Brain (organoid and tissue), 16 donors: ENCODE measurements at places on chromosomes 5 and 9.

GRCh38 chr5:52786391-52786790, 1.3 kb upstream of the ITGA1 start:
- DNase-seq: no peak

DNA sequence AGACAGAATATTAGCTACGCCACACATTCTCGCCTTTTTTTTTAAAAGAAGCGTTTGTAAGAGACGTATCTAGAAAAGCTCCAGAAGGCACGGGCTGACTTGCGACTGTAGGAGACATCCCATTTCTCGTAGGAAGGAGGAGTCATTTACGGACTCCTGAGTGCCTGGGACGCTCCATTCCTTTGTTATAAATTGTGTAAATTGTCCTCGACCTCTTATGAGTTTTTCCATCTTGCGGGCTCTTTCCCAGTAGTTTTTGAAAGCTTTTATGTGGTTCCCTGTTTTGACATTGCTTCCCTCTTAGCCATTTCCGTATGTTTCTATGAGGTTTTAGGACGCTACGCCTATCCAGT, 1.0 kb downstream of the RABL6 start:
- no peak for DNase-seq

- DNase-seq: no peak
Observed at GRCh38 chr5:136057401-136058038, 28.7 kb downstream of the TGFBI start.

GRCh38 chr5:93497096-93497495, 83.9 kb downstream of the NR2F1-AS1 start:
- DNase-seq: no peak

DNA sequence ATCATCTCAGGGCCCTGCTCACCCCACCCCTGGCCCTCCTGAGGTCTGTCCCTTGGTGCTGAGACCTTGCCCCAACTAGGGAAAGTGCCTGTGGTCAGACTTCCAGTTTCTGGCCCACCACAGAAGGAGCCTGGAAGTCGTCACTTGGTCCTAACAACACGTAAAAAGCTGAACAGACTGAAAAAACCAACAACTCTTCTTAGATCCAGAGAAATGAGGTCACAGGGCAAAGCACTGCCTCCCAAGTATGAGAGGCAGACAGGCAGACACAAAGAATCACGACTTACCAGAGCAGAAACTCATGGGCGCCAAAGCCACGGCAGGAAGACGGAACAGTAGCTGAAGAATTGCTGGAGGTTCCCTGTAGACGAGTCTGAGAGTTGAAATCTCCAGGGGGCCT, 38.5 kb downstream of the OR2V1 start:
- DNase-seq: no peak

DNA sequence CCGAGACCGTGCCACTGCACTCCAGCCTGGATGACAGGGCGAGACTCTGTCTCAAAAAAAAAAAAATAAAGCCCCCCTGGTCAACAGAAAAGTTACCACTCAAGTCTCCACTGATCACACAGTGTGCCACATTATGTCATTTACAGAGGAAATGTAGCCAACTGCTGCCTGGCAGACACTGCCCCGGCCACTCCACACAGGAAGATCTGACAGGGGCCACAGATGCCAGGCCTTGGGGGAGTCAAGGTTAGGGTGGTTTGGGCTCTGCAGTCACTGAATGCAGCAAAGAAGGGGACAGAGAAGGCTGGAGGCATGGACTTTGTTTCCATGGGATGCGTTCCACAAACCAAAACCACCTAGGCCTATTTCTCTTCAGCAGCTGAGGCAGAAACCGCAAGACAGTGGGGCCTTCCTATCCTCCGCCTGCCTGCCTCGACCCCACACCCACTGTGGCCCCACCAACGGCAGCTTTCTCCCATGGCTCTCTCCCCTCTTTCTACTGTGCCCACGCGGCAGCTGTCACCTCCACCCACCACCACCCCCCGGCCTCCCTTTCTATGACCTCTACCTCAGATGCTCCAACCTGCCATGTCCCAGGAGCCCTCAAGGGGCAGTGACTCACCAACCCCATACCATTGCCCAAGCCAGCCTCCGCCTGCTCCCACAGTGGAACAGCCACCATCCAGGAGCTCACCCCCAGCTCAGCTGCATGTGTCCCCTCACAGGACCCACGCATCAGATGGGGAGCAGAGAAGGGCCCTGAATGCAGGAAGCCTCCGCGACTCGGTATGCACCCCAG, 12.4 kb downstream of the IPPK start:
- no peak for DNase-seq

GRCh38 chr5:126446498-126447224, 23.5 kb downstream of the GRAMD2B start:
- DNase-seq: no peak

GRCh38 chr5:10703676-10704075, 57.4 kb downstream of the DAP start:
- DNase-seq: peak; percentile 33

GRCh38 chr9:92715488-92716231, 45.7 kb upstream of the IPPK start:
- DNase-seq: no peak

DNA sequence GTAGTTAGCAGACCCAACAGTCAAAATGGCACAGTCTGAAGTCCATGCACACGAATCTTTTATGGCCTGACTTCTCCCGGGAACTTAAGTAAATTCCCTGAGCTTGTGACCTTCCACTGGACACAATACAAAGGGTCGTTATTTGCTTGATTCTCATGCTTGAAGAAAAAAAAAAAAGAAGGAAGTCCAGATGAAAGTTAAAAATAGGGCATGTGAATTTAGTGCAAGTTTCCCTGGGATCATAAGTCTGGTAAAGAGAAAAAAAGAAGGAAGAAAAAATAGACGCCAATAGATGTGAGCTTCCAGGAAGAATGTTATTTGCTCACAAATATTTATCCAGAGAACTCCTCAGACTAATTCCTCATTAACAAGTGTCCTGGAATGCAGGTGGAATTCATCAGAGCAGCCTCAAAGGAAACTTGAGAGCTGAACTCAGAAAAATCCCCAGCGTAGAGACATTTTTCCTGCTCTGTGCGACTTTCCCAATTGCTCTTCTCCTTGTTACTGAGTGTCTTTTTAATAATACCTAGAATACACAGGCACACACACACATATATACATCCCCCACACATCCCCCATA, 616.3 kb downstream of the EBF1 start:
- no peak for DNase-seq

GRCh38 chr5:63958654-63959053, 3.6 kb downstream of the HTR1A start:
- no peak for DNase-seq

- no peak for DNase-seq
Observed at GRCh38 chr9:131841765-131842318, 102.0 kb upstream of the RAPGEF1 start.

DNA sequence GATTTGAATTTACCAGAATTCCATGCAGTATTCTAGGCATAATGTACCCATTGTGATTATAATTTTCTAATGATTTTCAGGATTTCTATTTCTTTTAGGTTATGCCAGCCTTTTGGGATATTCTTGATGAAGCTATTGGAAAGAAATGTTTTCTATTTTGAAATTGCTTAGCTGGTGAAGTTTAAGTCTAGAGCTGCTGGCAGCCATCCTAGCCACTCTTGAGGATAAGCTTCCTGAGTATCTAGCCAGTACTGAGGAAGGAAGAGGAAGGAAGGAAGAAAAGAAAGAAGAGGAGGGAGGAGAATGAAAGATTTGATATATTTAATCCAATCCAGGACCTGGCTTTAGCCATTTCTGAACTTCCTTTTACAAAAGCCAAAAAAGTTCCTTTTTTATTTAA, 142.1 kb upstream of the DAB2 start:
- peak; percentile 63 for DNase-seq

DNA sequence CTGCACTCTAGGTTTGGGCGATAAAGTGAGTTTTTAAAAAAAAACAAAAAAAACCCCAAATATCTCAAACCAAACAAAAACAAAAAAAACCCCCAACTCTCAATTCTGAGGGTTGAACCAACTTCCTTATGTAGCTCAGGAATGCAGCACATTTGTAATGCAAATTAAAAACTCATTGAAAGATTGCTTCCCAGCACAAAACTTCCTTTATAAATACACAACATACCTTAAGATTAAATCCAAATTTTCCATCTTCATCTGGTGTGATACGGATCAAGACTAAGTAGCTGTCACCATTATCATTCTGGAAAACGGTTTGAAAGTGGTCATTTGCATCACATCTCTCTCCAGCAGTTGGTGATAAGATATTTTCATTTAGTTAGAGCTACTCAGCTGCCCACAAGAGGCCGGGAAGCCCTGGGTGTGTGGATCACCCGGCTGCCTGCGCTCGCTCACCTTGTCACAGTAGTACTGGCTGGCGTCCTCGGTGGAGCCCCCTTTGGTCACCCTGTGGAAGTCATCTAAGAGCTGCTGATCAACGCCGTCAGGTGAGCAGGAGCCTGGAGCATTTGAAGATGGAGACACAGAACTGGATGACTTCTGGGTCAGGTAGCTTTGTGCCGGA, 88.2 kb downstream of the PTPN3 start:
- DNase-seq: no peak

- peak; percentile 63 for DNase-seq
Observed at GRCh38 chr5:123094237-123094918, 5.3 kb downstream of the PRDM6 start.

DNA sequence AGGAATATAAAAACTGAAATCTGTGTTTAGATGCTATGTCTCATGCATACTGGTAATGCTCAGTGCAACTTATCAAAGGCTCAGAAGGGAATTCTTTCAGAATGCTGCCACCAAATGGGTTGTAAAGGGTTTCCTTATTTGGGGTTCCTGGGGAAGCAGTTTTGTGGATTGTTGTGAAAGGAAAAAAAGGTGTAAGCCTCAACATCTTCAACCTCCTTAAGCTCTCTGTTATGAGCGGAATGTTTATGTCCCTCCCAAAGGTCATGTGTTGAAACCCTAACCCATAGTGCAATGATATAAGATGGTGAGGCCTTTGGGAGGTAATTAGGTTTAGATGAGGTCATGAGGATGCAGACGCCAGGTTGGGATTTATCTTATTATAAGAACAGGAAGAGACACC, 41.6 kb downstream of the GNA14 start:
- DNase-seq: no peak
